Dorsolateral prefrontal cortex (tissue), 122 donors: ENCODE measurements at places on chromosomes 12 and 14. TPM values are rescaled to one million over a fixed set of nuclear protein-coding genes. Genes with fewer than 3 reads are reported as not detected.

GRCh38 chr14:52328276-52328675 is 14.2 kb downstream of the PTGER2 start:
- DNase-seq = no peak

DNA sequence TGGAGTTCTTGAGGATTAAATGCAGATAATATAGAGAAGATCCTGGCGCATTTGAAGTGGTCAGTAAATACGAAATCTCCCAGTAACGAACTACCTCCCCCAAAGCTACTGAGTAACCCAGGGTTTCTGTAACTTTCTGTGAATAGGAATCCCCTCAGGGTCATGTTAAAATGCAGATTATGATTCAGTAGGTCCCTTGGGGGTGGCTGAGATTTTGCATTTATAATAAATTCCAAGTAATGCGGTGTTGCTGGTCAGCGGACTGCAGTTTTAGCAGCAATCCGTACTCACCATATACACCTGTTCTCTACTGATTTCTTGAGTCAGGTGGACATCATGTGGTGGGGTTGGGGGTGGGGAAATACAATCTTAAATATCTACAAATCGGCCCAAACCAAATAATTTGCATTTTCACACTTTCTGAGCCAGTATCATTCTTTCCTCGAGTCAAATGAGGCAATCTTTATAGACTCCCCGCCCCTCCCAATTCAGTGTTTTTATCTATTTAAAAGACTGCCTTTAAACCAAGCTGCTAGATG is 868 bp downstream of the SPATA7 start:
- no peak for DNase-seq

GRCh38 chr14:69428289-69428998 is 30.0 kb downstream of the SLC39A9 start:
- DNase-seq = no peak

GRCh38 chr12:58504143-58504938 is 416.0 kb downstream of the LRIG3 start:
- no peak for DNase-seq

GRCh38 chr12:71787580-71787979 is 32.9 kb downstream of the RAB21 start:
- no peak for DNase-seq

- DNase-seq = no peak
Observed at GRCh38 chr14:69994002-69994401, 114.8 kb downstream of the SMOC1 start.

DNA sequence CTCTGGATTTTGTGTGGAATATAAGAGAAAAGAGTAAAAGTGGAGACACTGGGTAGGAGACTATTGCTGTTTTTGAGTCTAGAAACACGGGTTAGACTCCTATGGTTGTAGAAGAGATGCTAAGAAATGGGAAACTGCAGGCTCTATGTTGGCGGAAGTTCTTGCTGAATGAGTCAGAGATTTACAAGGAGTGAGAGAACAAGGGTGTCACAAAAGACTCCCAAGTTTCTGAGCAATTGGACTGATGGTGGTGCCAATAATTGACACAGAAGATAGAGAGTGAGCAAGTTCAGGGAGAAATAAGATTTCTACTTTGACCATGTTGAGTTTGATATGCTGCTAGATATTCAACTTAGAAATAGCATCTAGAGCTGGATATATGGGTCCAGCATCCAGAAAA is 2.6 kb upstream of the PRKD1 start:
- no peak for DNase-seq

DNA sequence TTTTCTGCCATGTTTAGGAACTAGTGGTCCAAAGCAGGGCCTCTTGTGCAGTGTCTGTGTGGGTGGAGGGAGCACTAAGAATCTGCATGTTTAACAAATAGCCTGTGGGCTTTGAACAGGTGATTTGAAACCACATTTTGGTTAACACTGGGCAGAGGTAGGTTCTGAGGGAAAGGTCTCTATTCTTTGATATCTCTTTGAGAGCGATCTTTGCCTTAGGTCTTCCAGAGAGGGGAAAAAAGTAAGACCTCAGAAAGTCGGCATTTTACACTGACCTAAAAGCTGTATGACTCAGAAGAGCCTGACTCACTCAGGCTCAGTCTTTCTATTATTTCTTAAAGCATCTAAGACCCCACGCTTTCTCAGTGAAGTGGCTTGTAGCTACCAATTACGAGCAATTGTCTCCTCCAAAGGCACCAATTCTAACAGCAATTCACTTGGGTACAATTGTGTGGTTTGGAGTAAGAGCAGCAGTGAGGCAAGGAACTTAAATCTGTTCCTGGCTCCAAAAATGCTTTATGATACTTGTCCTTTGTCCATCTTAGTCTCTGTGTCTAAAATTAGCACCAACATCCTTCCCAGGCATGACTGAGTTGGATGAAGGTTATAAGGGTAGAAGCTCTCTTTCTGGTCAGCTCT is 8.8 kb downstream of the EIF2B2 start:
- no peak for DNase-seq

DNA sequence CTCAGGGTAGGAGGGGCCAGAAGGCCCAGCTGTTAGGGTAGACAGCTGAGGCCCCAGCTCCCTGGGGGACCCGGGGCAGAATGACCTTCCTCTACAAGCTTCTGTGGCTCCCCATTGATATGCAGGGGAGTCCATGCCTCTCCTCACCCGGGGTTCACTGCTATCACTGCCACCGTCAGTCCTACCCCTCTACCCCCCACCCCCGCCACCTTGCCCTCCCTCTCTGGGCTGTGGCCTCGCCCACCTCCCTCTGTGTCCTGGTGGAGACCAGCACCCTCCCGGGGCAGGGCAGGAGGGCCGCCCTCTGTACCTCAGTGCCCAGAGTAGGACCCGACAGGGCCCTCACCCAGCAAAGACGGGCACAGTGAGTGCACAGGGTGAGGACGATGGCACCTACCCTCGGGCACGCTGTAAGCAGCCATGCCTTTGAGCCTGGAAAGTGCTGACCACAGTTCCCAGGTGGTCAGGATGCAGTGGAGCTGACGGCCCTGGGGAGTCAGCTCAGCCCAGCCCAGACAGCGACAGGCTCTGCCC is 88.4 kb upstream of the SFSWAP start:
- DNase-seq = no peak

GRCh38 chr12:62106547-62107185 is 153.5 kb upstream of the USP15 start:
- DNase-seq = no peak

GRCh38 chr12:50828886-50829285 is 13.8 kb upstream of the TMPRSS12 start:
- no peak for DNase-seq

- no peak for DNase-seq
Observed at GRCh38 chr12:26271024-26271423, 75.7 kb downstream of the SSPN start.

DNA sequence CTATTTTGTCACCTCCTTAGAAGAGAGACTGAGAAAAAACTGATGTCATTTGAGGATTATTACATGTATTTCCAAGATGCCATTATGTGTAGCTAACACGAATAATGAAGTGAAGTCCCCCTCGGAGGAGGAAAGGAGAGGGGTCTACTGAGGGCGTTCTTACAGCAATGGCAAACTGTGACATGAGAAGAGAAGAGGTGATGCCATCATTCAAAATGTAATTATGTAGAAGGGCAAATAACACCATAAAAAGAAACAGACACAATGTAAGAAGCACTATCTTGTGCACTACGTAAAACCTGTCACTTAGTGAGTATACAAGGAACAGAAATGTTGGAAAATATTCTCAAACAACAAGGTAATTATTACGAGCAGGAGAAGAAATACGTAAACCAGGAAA is 126.5 kb downstream of the NELL2 start:
- no peak for DNase-seq

SERPINA10 gene
- not detected for total RNA-seq

HCAR3 gene
- 0.23 TPM for total RNA-seq

ZNF605 gene
- 23.0 TPM for total RNA-seq

HCAR1 gene
- total RNA-seq = 0.26 TPM

LRP10 gene
- total RNA-seq = 36.3 TPM
